ENCODE measurements at places on chromosomes 6 and 20. TPM values are rescaled to one million over a fixed set of nuclear protein-coding genes. Genes with fewer than 3 reads are reported as not detected.

GRCh38 chr6:105949869-105950268 is 136.3 kb upstream of the PRDM1 start:
- no peak for DNase-seq

DNA sequence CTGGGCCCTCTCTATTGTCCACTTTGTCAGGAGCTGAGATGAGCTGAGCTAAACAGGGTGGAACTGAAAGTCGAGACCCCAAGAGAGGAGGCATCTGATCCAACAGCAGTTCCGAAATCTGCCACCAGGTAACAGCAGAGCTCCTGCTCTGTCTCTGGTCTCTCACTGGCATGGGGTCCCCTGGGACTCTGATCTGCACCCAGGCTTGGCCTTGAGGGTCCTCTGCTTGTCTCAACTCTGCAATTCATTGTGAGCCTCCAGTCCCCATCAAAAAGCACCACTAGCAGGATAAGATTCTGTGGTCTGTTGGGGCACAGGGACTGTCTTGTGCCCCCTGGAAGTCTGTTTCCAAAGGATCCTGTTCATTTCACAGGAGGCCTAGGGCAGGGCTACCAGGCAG is 62.5 kb upstream of the TOP1 start:
- DNase-seq: no peak

Gene DYNLT1
- total RNA-seq: 48.6 TPM

- DNase-seq: no peak
These were observed 247.0 kb upstream of the ECI2 start for GRCh38 chr6:4382362-4382853.

GRCh38 chr6:25172819-25173218 is 106.4 kb upstream of the CARMIL1 start:
- no peak for DNase-seq

Gene C6orf52
- total RNA-seq: not detected

Gene WFDC10B
- not detected for total RNA-seq

DNA sequence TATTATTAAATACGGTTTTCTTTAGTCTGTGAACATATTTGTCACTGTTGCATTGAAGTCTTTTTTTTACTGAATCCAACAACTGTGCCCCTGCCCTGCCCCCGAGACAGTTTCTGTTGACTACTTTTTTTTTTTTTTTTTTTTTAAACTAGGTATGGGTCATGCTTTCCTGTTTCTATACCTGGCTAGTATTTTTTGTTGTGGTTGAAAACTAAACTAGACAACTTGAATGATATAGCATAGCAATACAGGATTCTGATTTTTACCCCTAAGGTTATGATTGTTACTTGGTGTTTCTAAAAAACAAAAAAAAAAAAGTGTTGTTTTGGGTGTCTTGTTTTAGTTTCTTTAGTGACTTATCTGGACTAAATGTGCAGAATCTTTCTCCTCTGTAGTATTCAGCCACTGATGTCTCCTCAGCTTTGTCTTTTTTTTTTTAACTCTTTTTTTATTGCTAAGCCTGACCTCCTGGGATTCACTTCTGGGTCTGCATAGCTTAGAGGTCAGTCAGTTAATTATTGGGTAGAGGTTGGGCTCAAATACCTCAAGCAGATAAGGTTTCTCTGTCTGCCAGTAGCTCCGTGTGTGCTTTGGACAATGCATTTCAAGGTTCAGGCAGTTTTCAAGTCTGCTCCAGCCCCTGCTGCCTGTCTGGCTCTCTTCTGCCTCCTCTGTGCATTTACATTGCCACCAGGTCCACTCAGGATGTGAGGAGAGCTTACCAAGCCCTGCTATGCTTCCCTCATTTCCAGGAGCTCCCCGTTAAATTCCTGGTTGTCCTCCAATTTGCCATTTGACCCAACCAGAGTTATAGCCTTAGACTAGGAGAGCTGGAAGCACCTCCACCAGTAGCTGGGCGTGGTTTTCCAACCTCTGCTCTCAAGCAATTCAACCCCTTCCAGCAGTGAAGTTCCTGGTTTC is 91.4 kb downstream of the SYNDIG1 start:
- DNase-seq: no peak
